Right forelimb (tissue), 1 donor: ENCODE measurements at places on chromosomes 12 and 14.
A peak's percentile ranks its signal among the peaks of the same experiment; 100 is the strongest.

DNA sequence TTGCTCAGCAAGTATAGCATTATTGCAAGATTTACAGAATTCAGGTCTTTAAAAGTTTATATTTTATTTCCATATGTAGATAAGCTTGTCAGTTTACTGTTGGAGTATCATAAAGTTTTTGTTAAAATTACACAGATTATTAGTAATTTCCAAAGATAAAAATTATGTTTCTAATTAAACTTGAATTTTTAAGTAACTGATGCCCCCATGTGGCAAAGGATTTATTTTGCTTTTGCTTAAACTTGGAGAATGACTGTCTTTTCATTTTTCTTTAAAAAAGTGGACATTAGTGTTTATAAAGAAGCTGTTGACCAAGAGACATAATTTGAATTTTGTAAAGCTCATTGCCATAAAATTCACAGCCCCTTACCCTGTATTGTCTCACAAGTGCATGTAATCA lies 45.8 kb downstream of the ETNK1 start:
- DNase-seq: no peak

DNA sequence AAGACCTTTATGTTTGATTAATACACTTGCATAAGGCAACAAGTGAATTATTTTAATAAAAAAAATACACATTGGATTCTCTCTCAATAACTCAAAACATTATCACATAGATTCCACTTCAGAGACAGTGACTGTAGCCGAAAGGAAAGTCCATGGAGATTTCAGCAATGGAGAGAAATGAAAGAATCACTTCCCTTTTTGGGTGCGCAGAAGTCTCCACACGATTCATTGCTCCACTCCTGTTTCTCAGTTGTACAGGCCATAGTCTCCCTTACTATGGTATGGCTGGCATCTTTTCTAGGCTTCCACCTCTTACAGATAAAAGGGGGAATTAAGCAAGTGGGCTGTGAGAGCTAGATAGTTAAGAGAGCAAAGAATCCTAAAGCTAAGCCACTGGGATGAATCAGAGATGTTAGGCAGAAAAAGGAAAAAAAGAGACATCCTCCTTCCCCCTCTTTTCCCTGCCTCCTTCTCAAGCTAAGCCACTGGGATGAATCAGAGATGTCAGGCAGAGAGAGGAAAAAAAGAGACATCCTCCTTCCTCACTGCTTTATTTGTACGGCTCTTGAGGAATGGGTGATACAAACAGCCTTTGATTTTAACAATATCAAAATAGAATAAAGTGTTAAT lies 16.3 kb downstream of the ST8SIA1 start:
- no peak for DNase-seq

DNA sequence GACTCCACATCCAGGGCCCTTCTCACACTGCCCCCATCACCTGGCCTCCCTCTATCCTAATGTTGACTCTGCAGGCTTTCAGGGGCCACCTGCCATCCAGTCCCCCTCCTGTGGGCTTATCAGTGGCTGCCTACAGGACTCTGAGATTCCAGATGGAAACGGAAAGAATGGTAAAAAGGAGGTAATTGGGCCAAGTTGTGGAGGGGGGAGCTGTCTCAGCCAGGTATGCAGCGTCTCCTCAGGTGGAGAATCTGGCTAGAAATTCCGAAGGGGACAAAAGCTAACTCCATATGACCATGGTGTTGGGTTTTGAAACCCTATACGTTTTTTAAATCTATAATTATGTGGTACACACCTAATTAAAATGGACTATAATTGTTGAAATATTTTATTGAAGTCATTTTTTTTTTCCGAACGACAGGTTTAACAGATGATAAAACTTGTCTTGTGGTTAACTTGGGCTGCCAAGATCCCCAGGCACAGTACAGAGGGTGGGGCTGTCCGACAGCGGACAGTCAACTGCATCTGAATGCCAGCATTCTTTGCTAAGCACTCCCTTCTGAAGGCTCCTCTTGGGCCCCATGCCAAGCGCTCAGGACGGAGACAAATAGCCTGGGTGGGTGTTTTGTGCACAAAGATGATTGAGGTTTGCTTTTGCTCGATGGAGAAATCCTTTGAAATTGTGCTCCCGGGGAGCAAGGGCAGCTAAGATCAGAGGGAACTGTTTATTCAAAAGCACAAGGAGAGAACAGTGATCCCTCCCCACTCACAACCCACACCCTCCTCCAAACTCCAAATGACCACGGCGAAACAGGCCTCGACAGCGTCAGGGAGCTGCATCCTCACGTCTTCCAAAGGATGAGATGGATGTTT lies 365.6 kb downstream of the BCL11B start:
- DNase-seq: peak; percentile 54

DNA sequence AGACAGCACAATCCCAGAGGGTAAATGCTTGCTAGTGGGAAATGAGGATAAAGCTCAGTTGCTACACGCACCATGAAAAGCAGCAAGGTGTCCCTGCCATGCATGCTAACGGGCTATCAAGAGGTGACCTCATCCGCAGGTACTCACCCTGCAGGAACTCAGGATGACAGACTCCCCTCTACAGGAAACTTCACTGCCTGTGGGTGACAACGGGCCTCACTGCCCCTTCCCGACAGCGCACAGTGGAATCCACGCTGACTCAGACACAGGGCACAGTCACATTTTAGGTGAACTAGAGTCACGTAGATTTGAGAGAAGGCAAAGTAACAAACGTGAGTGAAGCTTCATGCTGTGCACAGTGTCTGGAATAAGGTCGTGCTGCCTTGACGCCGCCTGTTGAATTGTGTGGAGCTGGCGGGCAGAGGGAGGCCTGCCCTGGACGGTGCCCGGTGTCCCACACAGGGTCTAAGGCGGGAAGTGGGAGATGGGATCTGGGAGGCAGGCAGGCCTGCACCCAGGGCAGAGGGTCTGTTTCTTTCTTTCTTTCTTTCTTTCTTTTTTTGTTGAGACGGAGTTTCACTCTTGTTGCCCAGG lies 331.8 kb downstream of the TMEM132D start:
- DNase-seq: no peak

GRCh38 chr12:74780182-74780849 lies 242.7 kb downstream of the ATXN7L3B start:
- no peak for DNase-seq

DNA sequence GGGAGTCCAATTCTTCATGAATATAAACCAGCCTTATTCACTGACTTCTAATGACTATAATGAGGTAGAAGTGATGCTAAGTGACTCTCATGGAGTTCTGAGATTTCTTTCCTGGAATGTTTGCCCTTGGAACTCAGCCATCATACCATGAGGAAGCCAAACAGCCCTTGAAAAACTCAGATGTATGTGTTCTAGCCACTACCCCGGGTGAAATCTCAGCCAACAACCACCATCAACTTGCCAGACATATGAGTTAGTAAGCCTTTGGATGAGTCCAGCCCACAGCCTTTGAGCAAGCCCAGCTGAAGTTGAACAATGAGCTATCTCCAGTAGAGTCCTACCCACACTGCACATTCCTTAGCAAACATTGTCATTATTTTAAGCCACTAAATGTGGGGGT lies 149.5 kb downstream of the SLC6A15 start:
- no peak for DNase-seq

DNA sequence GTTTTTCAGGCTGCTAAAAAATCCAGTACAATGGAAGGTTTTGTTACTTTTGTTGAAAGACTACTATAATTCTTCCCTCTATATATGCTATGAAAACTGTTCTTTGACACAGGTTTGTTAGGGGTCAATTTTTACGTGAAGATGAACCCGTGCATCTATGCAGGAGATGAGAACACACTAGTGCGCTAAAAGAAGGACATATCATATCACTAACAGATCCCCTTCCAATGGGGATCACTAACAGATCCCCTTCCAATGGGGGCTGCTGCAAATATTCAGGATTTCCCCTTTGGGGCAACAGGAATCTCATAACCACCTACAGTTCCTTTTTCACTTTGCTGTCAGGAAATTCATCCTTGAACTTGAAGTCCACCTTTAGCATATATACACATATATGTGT lies 75.1 kb downstream of the CLMN start:
- DNase-seq: no peak

- no peak for DNase-seq
Observed at GRCh38 chr14:28765169-28765830, 1.3 kb upstream of the FOXG1 start.

DNA sequence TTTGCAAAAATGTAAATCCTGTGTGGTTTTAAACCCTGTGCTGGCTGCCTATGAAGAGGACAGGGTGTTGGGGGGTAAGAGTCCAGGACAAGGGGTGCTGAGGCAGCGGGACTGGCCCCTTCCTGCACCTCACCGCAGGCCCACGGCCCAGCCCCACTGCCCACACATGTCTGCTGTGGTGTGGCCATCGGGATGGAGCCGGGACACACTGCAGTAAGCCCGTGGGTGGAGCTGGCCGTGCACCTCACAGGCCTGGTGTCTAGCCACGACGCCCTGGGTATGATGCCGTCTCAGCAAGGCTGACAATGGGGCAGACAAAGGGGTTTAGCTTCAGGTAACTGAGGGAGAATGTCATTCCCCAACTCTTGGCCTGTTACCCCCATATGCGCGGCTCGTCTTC lies 19.6 kb downstream of the AMN start:
- DNase-seq: no peak

GRCh38 chr12:78240827-78241226 lies 410.1 kb downstream of the NAV3 start:
- no peak for DNase-seq

- peak; percentile 57 for DNase-seq
Observed at GRCh38 chr12:89343127-89343526, 9.2 kb downstream of the DUSP6 start.

DNA sequence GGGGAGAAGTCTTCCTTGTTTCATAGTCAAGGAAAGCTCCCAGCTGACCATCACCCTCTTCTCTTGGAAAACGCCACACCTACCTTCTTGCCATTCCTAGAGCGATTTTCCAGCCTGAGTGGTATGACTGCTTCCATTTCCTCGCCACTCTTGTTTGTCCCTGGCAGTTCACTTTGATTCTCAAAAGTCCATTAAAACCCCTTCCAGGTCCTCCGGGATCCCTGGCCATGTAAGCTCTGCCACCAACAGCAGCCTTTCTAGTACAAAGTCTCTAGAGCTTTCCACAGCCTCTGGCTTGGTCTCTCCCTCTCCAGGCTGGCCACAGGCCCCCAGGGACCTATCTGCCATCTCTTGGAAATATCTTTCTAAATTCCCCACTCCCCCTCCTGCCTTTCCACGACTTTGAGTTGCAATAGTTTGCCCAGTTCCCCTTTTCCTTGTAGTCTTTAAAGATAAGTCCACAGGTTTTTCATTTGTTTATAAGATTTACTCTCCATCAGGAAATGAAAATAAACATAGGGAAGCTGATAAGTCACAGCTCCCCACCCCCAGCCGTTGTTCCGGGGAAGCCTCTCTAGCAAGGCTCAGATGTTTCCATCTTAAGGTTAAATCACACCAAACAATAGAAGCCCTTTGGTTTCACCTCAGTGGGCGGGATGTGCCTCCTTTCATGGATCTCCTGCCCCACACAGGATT lies 42.9 kb upstream of the SINHCAF start:
- peak; percentile 45 for DNase-seq

DNA sequence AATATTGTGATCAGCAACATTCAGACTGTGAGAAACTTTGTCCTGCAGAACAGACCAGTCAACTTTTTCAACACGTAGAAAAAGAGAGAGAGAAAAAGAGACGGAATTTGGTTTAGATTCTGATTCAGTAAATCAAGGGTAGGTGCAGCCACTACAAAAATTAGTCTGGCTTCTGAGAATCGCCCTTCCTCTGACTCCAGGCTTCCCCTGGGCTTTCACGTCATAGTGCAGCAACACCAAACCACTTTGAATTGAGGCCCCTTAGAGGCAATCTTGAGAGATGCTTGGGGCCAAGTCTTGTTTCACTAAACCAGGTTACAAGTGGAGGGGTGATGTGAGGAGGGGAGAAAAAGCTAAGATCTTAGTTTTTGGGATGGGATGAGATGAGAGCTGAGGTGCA lies 37.5 kb upstream of the PTGR2 start:
- no peak for DNase-seq

DNA sequence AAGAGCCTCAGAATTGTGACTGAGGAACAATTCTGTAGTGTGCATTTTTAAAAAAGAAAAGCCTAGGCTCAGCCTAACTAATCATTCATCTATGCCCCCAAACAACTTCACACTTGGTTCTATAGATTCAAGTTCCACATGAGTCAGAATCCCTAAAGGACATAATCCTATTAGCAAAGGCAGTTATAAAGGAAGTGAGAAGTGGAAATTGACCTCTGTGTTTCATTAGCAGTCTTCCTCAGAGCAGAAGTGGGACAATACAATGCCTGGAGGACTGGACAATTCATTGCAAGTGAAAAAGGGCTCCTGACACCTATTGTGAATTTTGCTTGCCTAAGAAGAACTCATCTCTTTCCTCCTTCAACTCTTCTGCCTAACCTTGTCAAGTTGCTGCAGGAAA lies 222.3 kb downstream of the PTPRO start:
- no peak for DNase-seq

GRCh38 chr14:90626550-90626949 lies 189.7 kb downstream of the TTC7B start:
- DNase-seq: no peak
